ENCODE measurements at places on chromosomes 1 and 21. TPM values are rescaled to one million over a fixed set of nuclear protein-coding genes. Genes with fewer than 3 reads are reported as not detected.

C4BPB gene
- 0.47 TPM for total RNA-seq

APOBEC4 gene
- not detected for total RNA-seq

VHLL gene
- total RNA-seq: not detected

LMO4 gene
- total RNA-seq: 96.9 TPM

ETV3L gene
- total RNA-seq: not detected

GRCh38 chr1:84598846-84599741 is 24.9 kb upstream of the CTBS start:
- H3K36me3 ChIP-seq: peaks cover under 1% of the 10 kb centered on the region
- H3K27me3 ChIP-seq: no peaks in the 10 kb centered on the region

- H3K36me3 ChIP-seq: peaks cover 4% of the 10 kb centered on the region
- DNase-seq: peak; percentile 80
- H3K4me1 ChIP-seq: peaks cover 24% of the 10 kb centered on the region
- no peak overlapping the region for H3K4me3 ChIP-seq
Observed at GRCh38 chr1:6519935-6520671, 28.6 kb upstream of the PLEKHG5 start.

DNA sequence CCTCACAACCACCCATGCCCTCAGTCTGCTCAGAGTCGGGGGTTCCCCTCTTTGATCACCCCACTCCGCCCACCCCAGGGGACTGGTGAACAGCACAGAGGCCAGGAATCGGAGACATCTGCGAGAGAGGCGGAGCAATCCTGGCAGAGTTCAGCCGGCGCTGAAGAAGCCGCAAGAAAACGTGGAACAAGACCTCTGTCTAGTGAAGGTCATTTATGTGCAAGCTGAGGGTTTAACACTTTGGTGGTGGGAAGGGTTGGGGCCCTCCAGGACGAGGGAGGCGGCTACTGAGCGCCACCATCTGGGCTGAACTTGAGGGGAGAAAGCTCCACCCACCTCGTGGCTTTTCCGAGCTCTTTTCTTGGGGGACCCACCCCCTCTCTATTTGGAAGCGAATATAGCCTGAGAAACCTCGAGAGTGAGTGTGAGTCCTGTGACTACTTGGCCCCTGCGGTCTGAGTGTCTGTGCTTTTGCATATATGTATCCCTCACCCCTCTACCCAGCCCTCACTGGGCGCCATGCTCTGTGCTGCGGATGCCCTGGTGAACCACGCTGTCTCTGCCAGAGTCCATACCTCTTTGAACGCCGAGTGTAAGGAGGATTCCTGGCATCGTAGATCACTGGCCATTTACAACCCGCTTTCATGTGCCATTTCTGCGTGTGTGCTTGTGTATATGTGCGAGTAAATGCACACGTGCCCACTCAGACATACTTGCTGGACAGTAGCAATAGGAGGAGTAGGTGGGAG is 1.2 kb upstream of the EPHA10 start:
- no peak for DNase-seq
- H3K4me1 ChIP-seq: no peaks in the 10 kb centered on the region
- peaks cover 97% of the 10 kb centered on the region for H3K27me3 ChIP-seq
- no peak overlapping the region for H3K27ac ChIP-seq
- H3K36me3 ChIP-seq: no peaks in the 10 kb centered on the region

GRCh38 chr21:35254765-35255138 is 205.7 kb upstream of the RUNX1 start:
- H3K27ac ChIP-seq: peak overlapping the region; percentile 65
- H3K27me3 ChIP-seq: no peaks in the 10 kb centered on the region
- peaks cover 3% of the 10 kb centered on the region for H3K36me3 ChIP-seq
- H3K4me3 ChIP-seq: no peak overlapping the region

GRCh38 chr1:55682198-55682597 is 467.0 kb upstream of the USP24 start:
- no peak overlapping the region for H3K27ac ChIP-seq
- H3K4me3 ChIP-seq: no peak overlapping the region
- no peaks in the 10 kb centered on the region for H3K27me3 ChIP-seq
- no peak for DNase-seq

DNA sequence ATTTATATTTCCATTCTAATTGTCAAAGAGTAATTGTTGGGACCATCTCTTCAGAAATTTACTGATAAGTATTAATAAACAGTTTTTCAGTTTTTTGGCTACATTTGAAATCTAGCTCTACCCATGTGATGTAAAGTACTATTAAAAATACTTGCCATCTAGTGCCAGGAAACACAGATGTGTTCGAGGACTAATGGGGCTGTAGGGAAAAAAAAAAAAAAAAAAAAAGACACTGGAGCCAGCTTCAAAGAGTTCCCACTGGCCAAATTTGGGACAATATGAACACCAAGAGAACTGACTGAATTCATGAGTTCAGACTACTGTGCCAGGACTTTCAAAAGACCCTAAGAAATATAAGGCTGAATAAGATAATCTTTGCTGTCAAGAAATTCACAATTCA is 65.2 kb upstream of the GFI1 start:
- DNase-seq: no peak
- peaks cover 17% of the 10 kb centered on the region for H3K36me3 ChIP-seq
- H3K27ac ChIP-seq: no peak overlapping the region
- no peaks in the 10 kb centered on the region for H3K27me3 ChIP-seq

DNA sequence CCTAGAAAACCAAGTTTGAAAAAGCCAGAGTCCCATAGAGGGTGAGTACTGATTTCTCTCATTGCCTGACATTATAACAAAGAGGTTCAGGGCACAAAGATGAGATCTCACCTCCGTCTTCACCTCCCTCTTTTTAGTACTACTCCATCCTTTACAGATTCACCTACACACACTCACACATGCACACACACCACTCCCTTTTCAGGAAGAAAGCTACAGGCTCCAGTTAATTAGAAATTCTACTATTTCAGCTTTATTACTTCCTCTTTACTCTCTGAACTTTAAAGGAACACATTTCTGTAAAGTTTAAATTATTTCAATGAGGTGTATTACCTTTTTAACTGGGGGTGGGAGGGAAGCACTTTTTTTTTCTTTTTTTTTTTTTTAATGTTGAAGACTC is 59.6 kb upstream of the PRDX6 start:
- no peak for DNase-seq
- peaks cover 3% of the 10 kb centered on the region for H3K4me1 ChIP-seq
- H3K27ac ChIP-seq: no peak overlapping the region
- no peaks in the 10 kb centered on the region for H3K27me3 ChIP-seq

DNA sequence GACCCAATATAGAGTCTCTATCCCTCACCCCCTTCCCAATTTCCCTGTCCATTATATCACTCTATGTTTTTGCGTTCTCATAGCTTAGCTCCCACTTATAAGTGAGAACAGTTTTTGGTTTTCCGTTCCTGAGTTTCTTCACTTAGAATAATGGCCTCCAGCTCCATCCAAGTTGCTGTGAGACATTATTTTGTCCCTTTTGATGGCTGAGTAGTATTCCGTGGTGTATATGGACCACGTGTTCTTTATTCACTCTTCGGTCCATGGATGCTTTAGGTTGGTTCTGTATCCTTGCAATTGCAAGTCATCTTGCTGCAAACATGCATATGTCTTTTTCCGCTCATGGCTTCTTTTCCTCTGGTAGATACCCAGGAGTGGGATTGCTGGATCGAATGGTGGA is 54.3 kb downstream of the AGPAT3 start:
- peaks cover 22% of the 10 kb centered on the region for H3K4me1 ChIP-seq
- no peak overlapping the region for H3K27ac ChIP-seq
- DNase-seq: no peak
- H3K4me3 ChIP-seq: no peak overlapping the region

GRCh38 chr1:200351826-200352549 is 57.8 kb downstream of the ZNF281 start:
- H3K36me3 ChIP-seq: no peaks in the 10 kb centered on the region
- peak overlapping the region; percentile 86 for H3K27ac ChIP-seq
- H3K4me3 ChIP-seq: no peak overlapping the region
- DNase-seq: no peak
- H3K27me3 ChIP-seq: no peaks in the 10 kb centered on the region
- peaks cover 18% of the 10 kb centered on the region for H3K4me1 ChIP-seq

GRCh38 chr1:38326135-38326534 is 279.5 kb upstream of the POU3F1 start:
- no peaks in the 10 kb centered on the region for H3K36me3 ChIP-seq
- H3K27ac ChIP-seq: no peak overlapping the region
- no peak for DNase-seq

Measured in mesothelial cell of epicardium (in vitro differentiated cells).